Activated CD4-positive, alpha-beta T cell treated with anti-CD3 and anti-CD28 coated beads for 36 hours (primary cell): ENCODE measurements at places on chromosomes 4 and X.

- peaks cover 13% of the 10 kb centered on the region for H3K27me3 ChIP-seq
- no peaks in the 10 kb centered on the region for H3K4me1 ChIP-seq
Measured at GRCh38 chr4:2047031-2047660, 12.0 kb upstream of the NAT8L start.

GRCh38 chr4:3324093-3324815 is 31.4 kb downstream of the RGS12 start:
- H3K4me1 ChIP-seq, result no peaks in the 10 kb centered on the region
- no peaks in the 10 kb centered on the region for H3K27me3 ChIP-seq
- no peak for DNase-seq
- peaks cover 5% of the 10 kb centered on the region for H3K36me3 ChIP-seq
- no peak overlapping the region for H3K4me3 ChIP-seq

GRCh38 chr4:95084584-95084983 is 326.8 kb downstream of the BMPR1B start:
- H3K27ac ChIP-seq, result no peak overlapping the region
- H3K36me3 ChIP-seq, result no peaks in the 10 kb centered on the region
- H3K4me1 ChIP-seq, result peaks cover 17% of the 10 kb centered on the region
- H3K27me3 ChIP-seq, result no peaks in the 10 kb centered on the region

DNA sequence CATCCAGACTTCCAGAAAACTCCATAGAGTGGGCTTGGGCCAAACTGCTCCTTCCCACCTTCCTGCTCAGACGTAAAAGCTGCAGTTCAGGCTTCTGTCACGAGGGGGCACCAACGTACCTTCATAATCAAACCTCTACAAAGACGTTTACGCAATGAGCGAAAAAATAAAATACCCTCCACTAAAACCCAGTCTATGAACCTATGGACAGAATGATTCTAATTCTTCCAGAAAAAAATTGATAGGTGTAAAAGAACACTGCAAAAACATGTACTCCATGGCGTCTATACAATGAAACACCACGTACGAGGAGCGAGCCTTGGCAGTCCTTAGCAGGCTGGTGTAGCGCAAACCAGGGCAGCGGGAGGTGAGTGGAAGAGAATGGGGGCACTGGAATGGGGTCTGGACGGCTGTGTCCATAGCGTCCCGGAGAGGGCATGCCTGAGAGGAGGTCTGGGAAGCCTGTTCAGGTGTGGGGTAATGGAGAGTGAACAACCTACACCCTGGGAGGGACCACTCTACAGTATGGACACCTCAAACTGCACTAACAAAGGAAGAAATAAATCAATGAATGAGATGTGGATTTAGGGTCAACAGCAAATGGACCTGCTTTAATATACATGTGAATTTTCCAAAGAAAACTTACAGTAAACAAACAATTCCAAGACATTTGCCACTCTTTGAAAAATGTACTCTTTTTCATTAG is 14.4 kb upstream of the RAB40A start:
- peak; percentile 77 for DNase-seq
- peak overlapping the region; percentile 30 for H3K4me3 ChIP-seq
- H3K27ac ChIP-seq, result no peak overlapping the region
- no peaks in the 10 kb centered on the region for H3K36me3 ChIP-seq
- H3K27me3 ChIP-seq, result no peaks in the 10 kb centered on the region
- H3K4me1 ChIP-seq, result peaks cover 2% of the 10 kb centered on the region

DNA sequence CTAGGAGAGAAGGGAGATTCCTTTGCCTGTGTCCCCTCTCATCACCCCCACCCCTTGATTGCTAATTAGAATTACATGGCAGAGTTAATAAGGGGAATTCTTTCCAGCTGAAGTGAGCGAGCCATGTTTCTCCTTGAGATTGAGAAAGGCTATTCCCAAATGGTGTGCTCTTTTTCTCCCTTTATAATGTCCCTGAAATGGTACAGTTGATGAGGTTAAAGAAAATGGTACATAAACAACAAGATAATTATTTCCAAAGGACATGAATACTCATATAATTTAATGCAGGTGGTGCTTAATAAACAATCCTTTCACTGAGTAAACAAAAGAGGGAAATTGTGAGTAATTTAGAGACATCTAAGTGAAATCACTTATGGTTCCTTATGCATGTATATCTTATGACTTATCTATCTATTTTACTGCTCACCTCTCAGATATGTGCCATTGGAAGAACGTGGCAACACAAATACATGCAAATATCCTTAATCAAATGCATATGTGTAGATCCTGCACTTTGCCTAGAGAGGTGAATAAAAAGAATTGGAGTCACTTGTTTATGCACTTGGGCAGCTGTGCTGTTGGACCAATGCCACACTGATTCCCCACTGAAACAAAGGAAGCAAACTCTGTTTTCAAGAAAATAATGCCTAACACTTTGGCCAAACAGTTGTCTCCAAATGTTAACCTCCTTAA is 106.6 kb upstream of the WDR44 start:
- H3K36me3 ChIP-seq, result no peaks in the 10 kb centered on the region
- peaks cover 1% of the 10 kb centered on the region for H3K27me3 ChIP-seq
- H3K4me1 ChIP-seq, result no peaks in the 10 kb centered on the region

- no peaks in the 10 kb centered on the region for H3K36me3 ChIP-seq
- peaks cover 7% of the 10 kb centered on the region for H3K27me3 ChIP-seq
- H3K4me1 ChIP-seq, result no peaks in the 10 kb centered on the region
- no peak for DNase-seq
- H3K27ac ChIP-seq, result no peak overlapping the region
Measured at GRCh38 chr4:41471126-41472071, 66.6 kb upstream of the LIMCH1 start.

DNA sequence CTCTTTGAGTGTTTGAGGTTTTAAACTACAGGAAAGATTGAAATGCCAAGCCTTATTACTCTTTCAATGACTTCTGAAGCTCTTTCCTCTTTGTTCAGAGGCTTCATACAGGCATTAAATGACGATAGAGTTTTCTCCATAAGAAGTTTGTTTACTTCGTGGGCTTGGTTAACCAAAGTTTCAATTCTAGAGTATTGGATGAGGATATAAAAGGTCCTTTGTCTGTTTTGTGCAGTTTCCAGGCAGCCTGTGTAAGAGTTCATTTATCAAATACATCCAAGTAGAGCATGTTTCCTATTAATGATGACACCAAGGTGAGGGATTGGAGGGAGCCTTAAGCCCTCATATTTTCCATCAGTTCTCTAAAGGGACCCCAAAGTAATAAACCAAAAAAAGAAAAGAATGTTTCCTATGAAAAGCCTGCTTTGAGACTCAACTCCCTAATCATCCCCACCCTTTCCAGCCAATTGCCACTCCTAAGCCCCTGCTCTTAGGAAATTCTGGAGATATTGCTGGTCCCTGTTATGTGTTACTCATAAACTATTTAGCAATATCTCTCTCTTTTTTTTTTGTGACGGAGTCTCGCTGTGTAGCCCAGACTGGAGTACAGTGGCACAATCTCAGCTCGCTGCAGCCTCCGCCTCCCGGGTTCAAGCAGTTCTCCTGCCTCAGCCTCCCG is 106.2 kb upstream of the IL13RA1 start:
- no peaks in the 10 kb centered on the region for H3K36me3 ChIP-seq
- H3K4me1 ChIP-seq, result no peaks in the 10 kb centered on the region
- H3K4me3 ChIP-seq, result no peak overlapping the region

DNA sequence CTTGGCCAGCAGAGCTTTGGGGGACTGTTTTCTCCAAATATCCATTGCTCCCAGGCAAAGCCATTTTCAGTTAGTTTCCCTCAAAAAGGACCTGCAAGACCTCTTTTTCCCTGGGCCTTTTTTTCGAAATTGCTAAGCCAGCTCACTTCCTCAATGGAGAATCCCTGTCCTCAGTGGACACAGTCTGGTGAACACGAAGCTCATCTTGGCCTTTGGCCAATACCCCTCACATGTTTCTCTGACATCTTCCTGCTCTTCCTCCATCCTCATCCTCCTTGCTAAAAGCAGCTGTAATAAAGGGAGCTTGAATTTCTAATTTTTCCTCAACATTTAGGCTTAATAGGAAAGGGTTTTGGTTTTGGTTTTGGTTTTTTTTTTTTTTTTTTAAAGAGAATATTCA is 17.6 kb upstream of the PRPS1 start:
- peaks cover 2% of the 10 kb centered on the region for H3K27me3 ChIP-seq
- no peak for DNase-seq
- H3K27ac ChIP-seq, result no peak overlapping the region
- no peak overlapping the region for H3K4me3 ChIP-seq

GRCh38 chr4:11404431-11404830 is 24.3 kb downstream of the HS3ST1 start:
- H3K36me3 ChIP-seq, result no peaks in the 10 kb centered on the region
- H3K27me3 ChIP-seq, result no peaks in the 10 kb centered on the region
- DNase-seq, result no peak
- no peak overlapping the region for H3K4me3 ChIP-seq
- H3K4me1 ChIP-seq, result no peaks in the 10 kb centered on the region
- no peak overlapping the region for H3K27ac ChIP-seq

DNA sequence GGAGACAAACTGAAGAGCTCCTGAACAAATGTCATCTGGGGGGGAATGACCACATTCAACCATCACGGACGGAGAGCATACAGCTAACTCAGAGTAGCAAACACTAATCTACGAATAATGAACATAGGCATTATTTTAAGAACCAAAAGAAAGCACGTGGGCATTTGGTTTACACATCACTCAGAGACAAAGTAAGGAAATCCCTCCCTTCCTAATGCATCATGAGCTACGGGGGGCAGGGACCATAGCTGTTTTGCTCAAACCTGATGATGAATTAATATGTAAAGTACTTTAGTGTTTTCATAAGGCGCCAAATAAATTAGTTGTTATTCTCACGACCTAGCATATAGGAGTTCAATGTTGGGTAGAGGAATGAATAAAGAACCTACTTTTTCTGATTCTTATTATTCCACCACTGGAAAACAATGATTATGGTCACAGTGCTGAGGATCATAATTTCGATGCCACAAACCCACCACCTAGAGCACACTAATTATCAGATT is 11.7 kb upstream of the TMEM156 start:
- peak overlapping the region; percentile 76 for H3K4me3 ChIP-seq
- peak; percentile 53 for DNase-seq

DNA sequence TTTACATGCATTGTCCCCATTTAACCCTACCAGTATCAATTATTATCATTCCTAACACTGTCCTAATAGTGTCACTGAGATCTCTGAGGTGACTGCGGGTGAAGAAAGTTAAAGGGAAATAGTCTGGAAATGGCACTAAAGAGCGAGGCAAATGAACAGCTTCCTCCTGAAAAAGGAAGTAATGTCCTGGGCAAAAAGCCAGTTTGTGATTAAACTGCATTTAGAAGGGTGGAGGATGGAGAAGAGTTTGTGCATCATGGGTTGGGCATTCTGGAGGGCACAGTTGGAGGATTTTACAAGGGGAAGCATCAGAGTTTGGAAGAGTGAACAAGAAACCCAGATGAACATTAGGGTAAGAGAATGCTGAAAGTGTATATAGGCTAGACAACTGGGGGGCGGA is 60.5 kb upstream of the SLC25A4 start:
- no peak overlapping the region for H3K27ac ChIP-seq
- H3K4me3 ChIP-seq, result no peak overlapping the region
- no peaks in the 10 kb centered on the region for H3K36me3 ChIP-seq
- no peak for DNase-seq
- H3K4me1 ChIP-seq, result no peaks in the 10 kb centered on the region
- H3K27me3 ChIP-seq, result peaks cover 4% of the 10 kb centered on the region

DNA sequence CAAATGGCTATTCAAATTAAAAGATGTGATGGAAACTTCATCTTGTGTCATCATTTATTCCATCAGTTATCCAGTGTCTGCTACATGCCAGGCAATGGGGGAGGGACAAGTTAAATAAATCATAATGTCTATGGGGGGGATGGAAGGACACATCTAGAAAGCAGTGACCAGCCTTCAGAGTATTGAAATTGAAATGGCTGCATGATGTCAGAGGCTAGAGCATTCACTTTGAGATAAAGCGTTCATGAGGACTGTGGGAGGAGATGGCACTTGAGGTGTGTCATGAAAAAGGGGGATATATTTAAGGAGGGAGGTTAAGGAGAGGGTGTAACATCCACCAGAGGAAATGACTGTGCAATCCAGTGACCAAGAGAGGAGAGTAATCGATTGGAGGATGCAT is 50.6 kb downstream of the SLIT2 start:
- H3K4me1 ChIP-seq, result no peaks in the 10 kb centered on the region
- no peaks in the 10 kb centered on the region for H3K36me3 ChIP-seq
- H3K27me3 ChIP-seq, result peaks cover 2% of the 10 kb centered on the region
- no peak overlapping the region for H3K27ac ChIP-seq
- no peak overlapping the region for H3K4me3 ChIP-seq

DNA sequence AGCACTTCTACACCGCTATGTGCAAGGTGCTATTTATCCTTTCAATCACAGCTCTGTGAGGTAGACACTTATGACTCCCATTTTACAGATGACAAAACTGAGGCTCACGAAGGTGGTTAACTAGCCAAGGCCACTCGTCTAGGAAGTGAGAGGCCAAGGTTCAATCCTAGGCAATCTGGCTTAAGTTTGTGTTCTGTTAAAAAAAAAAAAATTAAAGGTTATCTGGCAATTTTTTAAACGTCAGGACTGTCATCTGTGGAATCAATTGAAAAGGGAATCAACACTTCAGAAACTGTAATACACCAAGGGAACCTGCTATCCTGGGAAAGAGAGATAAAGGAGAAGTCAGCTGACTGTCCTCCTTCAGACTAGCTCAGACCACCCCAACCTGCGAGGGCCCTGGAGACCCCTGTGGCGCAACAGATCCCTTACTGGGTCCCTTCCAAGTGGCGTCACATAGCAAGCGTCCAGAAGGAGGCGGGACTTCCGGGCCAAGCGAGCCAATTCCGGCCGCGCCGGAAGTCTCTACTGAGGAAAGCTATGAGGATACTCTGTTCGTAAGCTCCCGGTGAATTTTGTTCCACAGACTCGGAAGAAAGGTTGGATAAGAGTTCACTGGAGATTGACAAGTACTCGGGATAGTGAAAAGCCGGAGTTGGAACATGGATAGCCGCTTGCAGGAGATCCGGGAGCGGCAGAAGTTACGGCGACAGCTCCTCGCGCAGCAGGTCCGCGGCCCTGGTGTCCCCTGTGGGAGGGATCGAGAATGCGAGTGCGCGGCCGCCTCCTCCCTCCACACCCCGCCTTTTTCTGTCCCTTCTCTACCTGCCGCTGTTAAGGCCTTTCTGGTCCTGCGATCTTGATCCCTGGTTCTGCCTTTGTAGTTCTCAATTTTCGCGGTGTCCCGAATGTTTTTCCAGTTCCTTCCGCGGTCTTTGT is at the start of gene METTL14:
Gene METTL14, plus strand, starts transcription at position 520 of the 939 bp plus-strand sequence. Its CDS starts 143 bp downstream, at position 663.
- DNase-seq, result peak; percentile 93
- H3K27me3 ChIP-seq, result peaks cover 2% of the 10 kb centered on the region
- peak within 1 kb of the TSS; percentile 99 for H3K4me3 ChIP-seq
- H3K4me1 ChIP-seq, result peaks cover 24% of the 10 kb centered on the region
- H3K27ac ChIP-seq, result peak within 1 kb of the TSS; percentile 90

- peaks cover 4% of the 10 kb centered on the region for H3K27me3 ChIP-seq
- peaks cover 2% of the 10 kb centered on the region for H3K36me3 ChIP-seq
- H3K4me1 ChIP-seq, result peaks cover 12% of the 10 kb centered on the region
- no peak overlapping the region for H3K27ac ChIP-seq
- no peak overlapping the region for H3K4me3 ChIP-seq
Measured at GRCh38 chr4:89077761-89078160, 20.8 kb upstream of the FAM13A start.

GRCh38 chrX:79147477-79147876 is 3.0 kb downstream of the GPR174 start:
- H3K27me3 ChIP-seq, result no peaks in the 10 kb centered on the region
- H3K36me3 ChIP-seq, result peaks cover 3% of the 10 kb centered on the region
- no peak for DNase-seq
- H3K4me1 ChIP-seq, result peaks cover 28% of the 10 kb centered on the region
- peak overlapping the region; percentile 88 for H3K4me3 ChIP-seq

GRCh38 chrX:129845616-129846190 is 2.0 kb upstream of the ZDHHC9 start:
- peaks cover 30% of the 10 kb centered on the region for H3K4me1 ChIP-seq
- no peak overlapping the region for H3K27ac ChIP-seq
- H3K27me3 ChIP-seq, result no peaks in the 10 kb centered on the region
- no peak for DNase-seq
